NCI-H2171 treated with DMSO at 0.1 percent for 48 hours (cell line): ENCODE measurements at places on chromosomes 7 and 10.

- DNase-seq, result no peak
Observed at GRCh38 chr10:5490698-5491464, 8.5 kb downstream of the CALML5 start.

DNA sequence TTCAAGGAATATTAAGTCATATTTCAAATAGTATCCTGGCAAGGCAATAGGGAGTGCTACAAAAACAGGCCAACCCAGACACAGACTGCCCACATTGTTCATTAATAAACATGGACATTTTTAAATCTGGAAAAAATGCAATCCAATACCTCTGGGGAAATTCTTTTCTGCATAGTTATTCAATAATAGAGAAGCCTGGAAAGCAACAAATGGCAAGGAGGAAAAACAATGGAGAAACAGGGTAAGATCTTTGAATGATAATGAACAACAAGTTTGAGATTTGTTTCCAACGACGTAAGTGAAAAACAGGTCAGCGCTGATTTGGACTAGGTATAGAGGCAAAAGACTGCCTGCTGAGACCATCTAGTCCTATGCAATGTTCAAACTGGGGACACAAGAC is 44.7 kb upstream of the ZNF800 start:
- DNase-seq, result no peak

DNA sequence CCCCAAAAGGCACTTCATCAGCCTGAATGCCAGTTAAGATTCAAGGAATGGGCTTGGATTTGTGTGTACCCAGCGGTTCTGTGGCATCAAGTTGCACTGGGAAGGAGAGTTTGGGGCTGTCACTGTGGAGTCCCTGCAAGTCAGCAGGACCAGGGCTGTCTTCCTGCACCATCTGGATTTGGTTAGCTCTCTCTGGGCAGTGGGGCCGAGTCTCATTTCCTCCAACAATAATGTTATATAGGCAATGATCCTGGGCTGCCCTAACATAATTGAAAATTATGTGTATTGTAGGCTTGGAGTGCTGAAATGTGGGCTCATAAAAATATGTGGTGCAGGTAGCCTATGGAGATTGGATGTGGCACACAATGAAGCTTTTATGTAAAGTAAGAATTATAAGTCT is 87.2 kb downstream of the TCF7L2 start:
- DNase-seq, result no peak

GRCh38 chr7:84331616-84332015 is 137.0 kb upstream of the SEMA3A start:
- DNase-seq, result peak; percentile 11

- no peak for DNase-seq
Observed at GRCh38 chr10:59047957-59048618, 128.4 kb upstream of the PHYHIPL start.
